ENCODE measurements at places on chromosomes 12 and 14.

DNA sequence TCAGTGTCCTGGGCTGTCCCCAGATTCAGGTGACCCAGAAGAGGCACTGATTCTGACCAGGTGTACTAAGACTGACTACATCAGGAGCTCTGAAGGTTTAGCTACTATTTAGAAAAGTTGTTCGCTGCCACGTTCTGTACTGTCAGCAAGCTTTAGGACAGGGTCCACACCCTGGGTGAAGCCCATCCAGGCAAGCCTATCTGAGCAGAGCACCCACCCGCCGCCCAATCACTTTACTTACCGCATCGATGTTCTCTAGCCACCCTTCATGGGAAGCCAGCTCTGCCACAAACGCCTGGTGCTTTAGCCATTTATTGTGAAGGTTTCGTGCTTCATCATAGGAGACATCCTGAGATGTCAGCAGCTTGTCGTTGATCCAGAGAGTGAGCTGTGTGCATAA is 79.8 kb downstream of the PLEKHG3 start:
- DNase-seq = no peak

GRCh38 chr12:102730996-102731395 is 186.0 kb downstream of the PAH start:
- DNase-seq = no peak

GRCh38 chr12:124392667-124393413 is 97.9 kb downstream of the RFLNA start:
- DNase-seq = no peak

- no peak for DNase-seq
Measured at GRCh38 chr12:69657376-69658137, 41.5 kb downstream of the BEST3 start.

DNA sequence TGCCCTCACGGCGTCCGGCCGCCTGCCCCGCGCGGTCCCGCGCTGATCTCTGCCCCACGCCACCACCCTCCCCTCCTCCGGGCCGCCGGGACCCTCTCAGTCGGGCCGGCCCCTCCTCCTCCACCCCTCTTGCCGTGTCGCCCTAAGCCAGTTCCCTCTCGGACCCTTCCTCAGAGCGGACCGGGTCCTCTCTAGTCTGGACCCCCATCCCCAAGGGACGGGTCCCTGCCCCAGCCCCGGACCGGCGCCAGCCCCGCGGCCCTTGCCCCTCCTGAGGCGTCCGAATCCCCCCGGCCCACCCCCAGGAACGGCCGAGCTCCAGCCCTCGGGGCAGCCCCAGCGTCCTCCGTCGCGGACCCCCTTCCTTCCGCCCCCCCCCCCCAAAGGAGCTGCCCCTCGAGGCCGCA is 485 bp downstream of the PPP4R4 start:
- DNase-seq = no peak

DNA sequence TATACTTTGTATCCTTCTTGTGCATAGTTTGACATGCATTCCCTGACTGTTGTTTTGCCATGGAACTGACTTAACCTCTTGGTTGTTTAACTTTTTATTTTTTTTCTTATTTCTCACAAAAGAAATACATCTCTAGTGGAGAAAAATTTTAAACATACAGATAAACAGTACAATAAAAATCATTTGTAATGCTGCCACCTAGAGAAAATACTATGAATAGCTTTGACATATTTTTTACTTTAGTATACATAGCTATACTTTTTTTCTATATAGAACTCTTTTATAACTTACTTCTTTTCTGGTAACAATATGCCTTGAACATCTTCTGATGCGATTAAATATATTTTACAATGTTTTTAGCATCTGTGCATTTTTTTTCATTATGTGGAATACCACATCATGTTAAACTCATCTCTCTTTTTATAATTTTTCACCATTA is 184.5 kb downstream of the AKAP6 start:
- no peak for DNase-seq

DNA sequence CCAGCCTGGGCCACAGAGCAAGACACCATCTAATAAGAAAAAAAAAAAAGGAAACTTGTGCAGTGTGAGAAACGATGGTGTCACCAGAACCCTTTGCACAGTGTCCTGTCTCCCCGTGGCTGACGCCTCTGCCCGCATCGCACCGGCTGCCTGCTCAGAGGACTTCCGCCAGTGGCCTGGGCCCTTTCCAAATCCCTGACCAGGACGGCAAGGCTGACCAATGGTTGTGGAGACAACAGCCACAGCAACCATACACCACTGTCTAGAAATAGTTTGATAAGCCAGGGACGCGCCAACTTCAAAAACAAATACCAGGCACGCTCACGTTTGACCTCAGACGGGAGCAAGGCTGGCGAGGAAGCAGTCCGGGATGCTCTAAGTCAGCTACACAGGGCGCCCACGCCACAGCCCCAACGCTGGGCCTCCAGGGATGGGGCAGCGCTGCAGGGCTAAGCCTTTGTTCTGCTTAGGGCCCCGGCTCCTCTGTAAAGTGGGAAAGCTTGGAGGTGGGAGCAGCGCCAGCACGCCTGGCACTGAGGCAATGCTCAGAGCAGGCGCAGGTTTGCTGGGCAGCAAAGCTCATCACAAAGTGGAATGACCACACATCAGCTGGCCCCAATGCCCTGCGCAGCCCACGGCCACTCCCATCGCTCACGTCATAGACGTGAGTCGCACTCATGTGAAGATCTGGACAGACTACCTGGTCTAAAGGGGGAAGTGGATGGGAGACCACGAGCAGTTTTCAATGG is 12.5 kb downstream of the PGAM5 start:
- peak; percentile 17 for DNase-seq

DNA sequence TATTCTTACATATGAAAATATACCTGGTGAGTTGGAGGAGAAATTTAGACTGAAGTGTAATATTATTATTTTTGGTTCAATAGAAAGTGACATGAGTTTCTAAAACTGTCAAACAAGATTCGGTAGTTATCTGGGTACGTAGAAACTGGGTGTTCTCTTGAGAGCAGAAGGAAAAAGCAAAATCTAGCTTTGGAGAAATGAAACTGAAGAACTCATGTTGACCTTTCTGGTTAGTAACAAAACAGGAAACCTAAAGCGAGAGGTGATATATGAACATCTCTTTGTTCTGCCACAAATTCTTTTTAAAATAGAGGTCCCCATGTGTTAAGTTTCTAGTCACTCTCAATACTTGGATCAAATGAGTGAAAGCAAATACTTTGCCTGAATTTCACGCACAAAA is 401.7 kb downstream of the TRHDE start:
- peak; percentile 56 for DNase-seq

DNA sequence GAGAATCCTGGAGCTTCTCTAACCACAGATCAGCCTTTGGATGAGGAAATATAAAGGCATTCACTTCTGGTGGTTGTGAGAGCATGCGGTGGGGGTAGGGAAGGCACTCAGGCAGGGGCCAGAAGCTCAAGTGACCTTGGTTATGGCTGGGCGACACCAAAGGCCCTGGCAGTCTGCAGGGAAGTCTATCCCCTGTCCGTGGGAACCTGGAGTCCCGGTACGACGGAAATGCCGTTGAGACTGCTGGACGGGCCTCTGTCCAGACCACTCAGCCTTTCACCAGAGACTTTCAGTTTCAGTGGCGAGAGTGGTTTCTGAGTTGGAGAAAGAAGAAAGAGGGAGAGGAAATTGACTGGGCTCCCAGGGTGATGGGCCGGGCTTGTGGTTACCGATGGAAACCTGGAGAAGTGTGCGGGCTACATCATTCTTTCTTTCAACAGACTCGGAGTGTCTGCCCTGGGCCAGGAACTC is 20.9 kb downstream of the ISCA2 start:
- DNase-seq = peak; percentile 84

- no peak for DNase-seq
Measured at GRCh38 chr12:68673788-68674187, 13.0 kb upstream of the NUP107 start.

- DNase-seq = peak; percentile 98
Measured at GRCh38 chr12:8057839-8058238, 8.3 kb downstream of the C3AR1 start.

DNA sequence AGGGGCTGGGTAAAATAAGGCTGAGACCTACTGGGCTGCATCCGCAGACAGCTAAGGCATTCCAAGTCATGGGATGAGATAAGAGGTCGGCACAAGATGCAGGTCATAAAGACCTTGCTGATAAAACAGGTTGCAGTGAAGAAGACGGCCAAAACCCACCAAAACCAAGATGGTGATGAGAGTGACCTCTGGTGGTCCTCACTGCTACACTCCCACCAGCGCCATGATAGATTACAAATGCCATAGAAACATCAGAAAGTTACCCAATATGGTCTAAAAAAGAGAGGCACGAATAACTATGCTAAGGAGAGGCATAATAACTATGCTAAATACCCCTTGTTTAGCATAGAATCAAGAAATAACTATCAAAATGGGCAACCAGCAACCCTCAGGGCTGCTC is 46.2 kb upstream of the MAP3K9 start:
- DNase-seq = no peak

DNA sequence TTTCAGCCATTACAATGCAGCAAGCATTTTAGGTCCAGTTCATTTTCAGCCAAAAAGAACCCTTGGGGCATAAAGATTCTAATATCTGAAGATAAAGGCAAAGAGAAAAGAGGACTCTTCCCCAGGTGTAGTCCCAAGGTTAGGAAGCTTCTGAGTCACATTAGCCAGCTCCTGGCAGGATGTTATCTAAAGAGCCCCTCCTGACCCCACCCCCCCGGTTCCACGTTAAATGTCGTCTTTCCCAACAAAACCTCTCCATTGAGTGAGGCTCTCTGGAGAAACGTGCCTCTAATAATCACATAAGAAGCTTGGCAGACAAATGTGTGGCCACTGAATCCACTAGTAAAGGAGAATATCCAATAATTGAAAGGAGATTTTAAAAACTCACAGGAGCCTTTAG is 267.7 kb downstream of the GALC start:
- no peak for DNase-seq

DNA sequence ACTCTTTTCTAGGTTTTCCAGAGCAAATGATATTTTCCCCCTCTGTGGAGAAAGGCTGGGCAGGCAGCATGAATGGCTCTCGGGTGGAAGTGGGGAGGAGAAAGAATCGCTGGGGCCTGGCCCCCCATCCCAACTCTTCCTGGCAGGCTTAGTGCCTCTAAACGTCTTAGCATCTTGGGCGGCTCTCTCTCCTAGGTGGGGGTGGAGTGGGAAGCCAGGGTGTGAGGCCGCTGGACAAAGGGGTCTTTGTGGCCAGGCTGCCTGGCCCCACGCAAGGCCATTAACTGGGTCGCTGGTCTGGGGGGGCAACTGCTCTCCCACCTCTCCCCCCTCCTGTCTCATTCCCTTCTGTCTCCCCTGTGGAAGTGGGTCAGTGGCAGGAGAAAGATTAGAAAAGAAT is 4.7 kb downstream of the LRP1-AS start:
- DNase-seq = no peak

DNA sequence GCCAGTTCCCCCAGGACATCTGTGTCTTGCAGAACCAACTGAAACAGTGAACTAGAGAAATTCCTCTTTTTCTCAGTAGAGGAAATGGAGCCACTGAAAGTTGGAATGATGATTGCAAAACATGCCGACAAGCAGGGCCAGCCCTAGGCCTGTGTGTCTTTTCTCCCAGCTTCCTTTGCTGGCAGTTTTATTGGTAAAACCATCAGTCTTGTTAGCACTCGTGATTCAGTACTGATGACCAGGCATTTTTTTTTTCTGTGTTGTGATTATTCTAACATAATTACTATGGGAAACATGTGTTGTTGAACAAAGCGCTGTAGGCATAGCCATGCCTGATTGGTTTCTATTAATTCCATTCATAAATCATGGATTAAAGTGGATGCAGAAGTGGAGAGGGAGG is 620.7 kb downstream of the AACS start:
- DNase-seq = no peak

GRCh38 chr12:25788707-25789442 is 169.6 kb upstream of the RASSF8 start:
- no peak for DNase-seq

DNA sequence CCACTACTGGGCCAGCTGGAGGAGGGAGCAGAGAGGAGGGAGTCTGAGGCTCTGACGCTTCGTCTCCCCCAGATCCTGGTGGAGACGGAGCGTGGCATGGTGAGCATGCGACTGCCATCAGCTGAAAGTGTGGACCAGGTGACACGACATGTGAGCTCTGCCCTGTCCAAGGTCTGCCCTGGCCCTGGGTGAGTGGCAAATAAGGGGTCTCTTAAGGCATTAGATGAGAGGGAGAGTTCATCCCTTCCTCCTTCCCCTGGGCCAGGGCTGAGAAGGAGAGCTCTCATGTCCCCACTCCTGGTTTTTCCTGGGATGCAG is 2.5 kb downstream of the CARMIL3 start:
- no peak for DNase-seq

DNA sequence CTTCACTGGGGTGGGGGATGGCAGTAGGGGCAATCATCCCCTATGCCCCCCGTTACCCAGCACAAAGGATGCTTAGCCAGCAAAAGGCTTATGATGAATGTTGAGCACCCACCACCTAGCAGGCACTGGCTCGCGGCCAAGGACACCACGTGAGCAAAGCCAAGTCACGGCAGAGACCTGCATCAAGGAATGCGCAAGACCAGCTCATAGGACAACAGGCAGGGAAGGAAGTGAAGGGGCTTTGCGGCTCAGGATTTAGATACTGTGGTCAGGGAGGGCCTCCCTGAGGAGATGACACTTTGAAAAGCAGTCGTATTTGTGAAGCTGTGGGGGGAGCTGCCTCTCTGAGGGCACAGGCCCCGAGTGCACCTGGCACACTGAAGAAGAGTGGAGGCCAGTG is 32.8 kb downstream of the SH2B3 start:
- peak; percentile 35 for DNase-seq

DNA sequence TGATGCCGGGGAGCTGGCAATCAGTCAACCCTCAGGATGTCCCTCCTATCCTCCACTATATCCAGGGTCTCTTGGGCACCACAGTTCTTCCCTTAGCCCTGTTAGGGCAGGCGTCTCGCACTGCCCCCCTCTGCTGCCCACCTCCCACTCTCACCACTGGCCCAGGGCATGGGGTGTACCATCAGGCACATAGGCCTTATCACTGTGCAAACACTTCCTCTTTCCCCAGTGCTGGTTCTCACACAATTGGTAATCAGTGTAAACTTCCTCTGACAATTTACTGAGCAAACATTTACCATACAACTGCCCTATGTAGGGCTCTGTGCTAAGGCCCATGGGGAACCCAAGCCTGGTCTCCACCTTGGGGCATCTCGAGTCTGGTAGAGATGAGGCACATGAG is 20.1 kb upstream of the TMED10 start:
- peak; percentile 70 for DNase-seq

- DNase-seq = no peak
Measured at GRCh38 chr12:66428261-66428660, 126.0 kb downstream of the HELB start.

DNA sequence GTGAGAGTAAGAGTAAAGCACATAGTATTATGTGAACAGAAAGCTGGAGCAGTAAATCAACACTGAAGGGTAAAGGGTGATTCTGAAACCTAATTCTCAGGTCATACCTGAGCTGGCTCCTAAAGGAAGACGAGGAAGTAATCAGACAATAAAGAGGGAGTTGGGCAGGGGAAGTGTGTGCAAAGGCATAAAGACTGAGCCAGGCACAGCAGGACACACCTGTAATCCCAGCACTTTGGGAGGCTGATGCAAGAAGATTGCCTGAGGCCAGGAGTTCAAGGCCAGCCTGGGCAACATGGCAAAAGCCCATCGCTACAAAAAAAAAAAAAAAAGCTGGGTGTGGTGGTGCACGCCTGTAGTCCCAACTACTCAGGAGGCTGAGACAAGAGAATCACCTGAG is 9.6 kb downstream of the ARF3 start:
- no peak for DNase-seq
